ENCODE measurements at places on chromosomes 4 and X. TPM values are rescaled to one million over a fixed set of nuclear protein-coding genes. Genes with fewer than 3 reads are reported as not detected.

Gene DDX53
- polyA plus RNA-seq, result 5.3 TPM

Gene FGA
- 9.1 TPM for polyA plus RNA-seq

Gene ENAM
- 0.38 TPM for polyA plus RNA-seq

Gene TDO2
- polyA plus RNA-seq, result 0.78 TPM

Gene TEX11
- 12.6 TPM for polyA plus RNA-seq

Gene RPA4
- 1.6 TPM for polyA plus RNA-seq

Gene C4orf51
- polyA plus RNA-seq, result 10.6 TPM

Gene FRMD7
- polyA plus RNA-seq, result 0.11 TPM

Gene RRH
- 0.51 TPM for polyA plus RNA-seq

Gene BRS3
- 0.49 TPM for polyA plus RNA-seq

DNA sequence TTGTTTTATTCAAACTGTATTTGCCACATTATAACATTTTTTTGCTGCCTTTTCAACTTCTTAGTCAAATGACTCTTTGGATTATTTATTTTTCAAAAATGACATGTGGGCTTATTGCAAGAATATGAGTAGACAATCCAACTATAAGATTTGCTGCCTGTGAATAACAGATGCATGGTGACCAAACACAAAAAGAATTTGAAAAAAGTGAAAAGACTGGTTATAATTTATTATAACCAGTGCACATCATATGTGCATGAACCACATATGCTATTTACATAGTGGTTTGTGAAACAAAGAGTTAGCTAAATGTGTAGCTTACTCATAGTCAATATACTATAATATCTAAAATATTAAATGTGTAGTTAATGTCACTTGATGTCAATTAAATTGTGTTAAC lies 2086.8 kb downstream of the ARAP2 start:
- H3K27ac ChIP-seq, result no peak overlapping the region
- H3K4me3 ChIP-seq, result no peak overlapping the region
- no peaks in the 10 kb centered on the region for H3K36me3 ChIP-seq
- H3K4me1 ChIP-seq, result no peaks in the 10 kb centered on the region

DNA sequence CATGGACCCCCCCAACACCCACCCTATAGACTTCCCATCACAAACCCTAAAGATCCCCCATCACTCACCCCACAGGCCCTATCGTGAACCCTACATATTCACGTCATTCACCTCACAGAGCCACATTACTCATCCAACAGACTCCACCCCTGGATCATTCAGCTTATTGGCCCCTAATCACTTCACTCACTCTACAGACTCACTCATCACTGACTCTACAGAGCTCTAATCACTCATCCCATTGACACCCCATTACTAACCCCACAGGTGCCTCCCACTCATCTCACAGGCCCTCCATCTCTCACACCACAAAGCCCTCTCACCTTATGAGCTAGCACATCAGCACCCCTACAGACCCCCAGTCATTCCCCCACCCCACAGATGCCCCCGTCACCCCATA lies 6.3 kb upstream of the TBC1D25 start:
- no peaks in the 10 kb centered on the region for H3K27me3 ChIP-seq
- no peaks in the 10 kb centered on the region for H3K4me1 ChIP-seq
- no peak overlapping the region for H3K4me3 ChIP-seq
- no peak for DNase-seq
- H3K36me3 ChIP-seq, result no peaks in the 10 kb centered on the region
- H3K27ac ChIP-seq, result no peak overlapping the region

- H3K36me3 ChIP-seq, result no peaks in the 10 kb centered on the region
- no peak overlapping the region for H3K27ac ChIP-seq
- no peaks in the 10 kb centered on the region for H3K4me1 ChIP-seq
- no peak for DNase-seq
- H3K27me3 ChIP-seq, result no peaks in the 10 kb centered on the region
Observed at GRCh38 chr4:157701695-157701994, 471.2 kb downstream of the GASK1B start.

GRCh38 chr4:63906660-63907183 lies 502.5 kb downstream of the TECRL start:
- no peaks in the 10 kb centered on the region for H3K36me3 ChIP-seq
- no peak for DNase-seq
- no peak overlapping the region for H3K27ac ChIP-seq
- no peaks in the 10 kb centered on the region for H3K4me1 ChIP-seq

DNA sequence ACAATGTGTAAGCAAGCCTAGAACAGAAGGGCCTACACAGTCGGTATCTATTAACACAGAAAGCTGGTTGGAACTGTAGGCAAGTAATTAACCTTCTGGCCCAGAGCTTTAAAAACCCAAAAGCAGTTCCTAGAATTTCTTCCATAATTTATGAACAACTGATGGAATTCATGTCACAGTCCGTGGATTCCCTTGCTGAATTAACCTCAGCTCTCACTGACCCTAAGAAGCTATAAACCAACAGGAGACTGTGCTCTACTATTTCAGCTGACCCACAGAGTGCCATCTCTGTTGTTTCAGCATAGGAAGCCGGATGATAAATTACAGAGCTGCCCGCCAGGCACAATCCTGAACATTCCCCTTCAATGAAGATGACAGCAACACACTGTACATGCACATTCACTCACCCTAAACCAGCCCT lies 157.3 kb downstream of the PRDM5 start:
- no peak for DNase-seq
- no peak overlapping the region for H3K27ac ChIP-seq
- H3K36me3 ChIP-seq, result no peaks in the 10 kb centered on the region

DNA sequence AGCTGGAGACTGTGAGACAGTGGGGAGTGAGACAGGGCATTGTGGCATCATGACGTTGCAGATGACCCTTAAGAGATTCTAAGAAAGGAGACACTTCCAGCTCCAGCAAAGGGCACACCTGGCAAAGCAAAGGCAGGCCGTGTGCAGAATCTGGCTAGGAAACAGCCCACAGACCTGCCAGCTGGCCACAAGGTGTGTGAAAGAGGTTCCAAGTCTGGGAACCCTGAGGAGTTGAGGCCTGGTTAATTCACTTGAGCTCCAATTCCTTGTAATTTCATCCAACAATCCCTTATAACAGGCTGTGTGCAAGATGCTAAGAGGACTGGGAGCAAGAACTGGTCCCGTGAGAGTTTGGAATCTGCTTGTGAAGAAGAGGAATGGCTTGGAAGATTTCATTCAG lies 72.8 kb upstream of the FAM9A start:
- no peaks in the 10 kb centered on the region for H3K36me3 ChIP-seq
- H3K27me3 ChIP-seq, result no peaks in the 10 kb centered on the region
- H3K4me1 ChIP-seq, result no peaks in the 10 kb centered on the region
- no peak overlapping the region for H3K27ac ChIP-seq
- H3K4me3 ChIP-seq, result no peak overlapping the region

GRCh38 chr4:3807311-3807710 lies 41.1 kb downstream of the ADRA2C start:
- H3K27me3 ChIP-seq, result no peaks in the 10 kb centered on the region
- H3K27ac ChIP-seq, result no peak overlapping the region
- no peaks in the 10 kb centered on the region for H3K4me1 ChIP-seq
- H3K36me3 ChIP-seq, result no peaks in the 10 kb centered on the region
- no peak for DNase-seq
- H3K4me3 ChIP-seq, result no peak overlapping the region

GRCh38 chr4:22201256-22201655 lies 252.7 kb upstream of the KCNIP4 start:
- no peak overlapping the region for H3K27ac ChIP-seq
- H3K27me3 ChIP-seq, result no peaks in the 10 kb centered on the region
- no peaks in the 10 kb centered on the region for H3K36me3 ChIP-seq
- no peak overlapping the region for H3K4me3 ChIP-seq
- H3K4me1 ChIP-seq, result no peaks in the 10 kb centered on the region

- DNase-seq, result no peak
- H3K36me3 ChIP-seq, result no peaks in the 10 kb centered on the region
- H3K27ac ChIP-seq, result no peak overlapping the region
- H3K4me3 ChIP-seq, result no peak overlapping the region
Observed at GRCh38 chr4:129429581-129430320, 333.8 kb downstream of the C4orf33 start.
